ENCODE measurements at places on chromosomes 5 and 9. TPM values are rescaled to one million over a fixed set of nuclear protein-coding genes. Genes with fewer than 3 reads are reported as not detected.

Gene LURAP1L
- polyA plus RNA-seq, result 23.1 TPM

Gene BARX1
- polyA plus RNA-seq, result 0.40 TPM

Gene PRSS3
- polyA plus RNA-seq, result 2.1 TPM

Gene MYMK
- polyA plus RNA-seq, result 0.09 TPM

Gene TSSK1B
- 0.10 TPM for polyA plus RNA-seq

Gene GABRG2
- polyA plus RNA-seq, result 0.06 TPM

DNA sequence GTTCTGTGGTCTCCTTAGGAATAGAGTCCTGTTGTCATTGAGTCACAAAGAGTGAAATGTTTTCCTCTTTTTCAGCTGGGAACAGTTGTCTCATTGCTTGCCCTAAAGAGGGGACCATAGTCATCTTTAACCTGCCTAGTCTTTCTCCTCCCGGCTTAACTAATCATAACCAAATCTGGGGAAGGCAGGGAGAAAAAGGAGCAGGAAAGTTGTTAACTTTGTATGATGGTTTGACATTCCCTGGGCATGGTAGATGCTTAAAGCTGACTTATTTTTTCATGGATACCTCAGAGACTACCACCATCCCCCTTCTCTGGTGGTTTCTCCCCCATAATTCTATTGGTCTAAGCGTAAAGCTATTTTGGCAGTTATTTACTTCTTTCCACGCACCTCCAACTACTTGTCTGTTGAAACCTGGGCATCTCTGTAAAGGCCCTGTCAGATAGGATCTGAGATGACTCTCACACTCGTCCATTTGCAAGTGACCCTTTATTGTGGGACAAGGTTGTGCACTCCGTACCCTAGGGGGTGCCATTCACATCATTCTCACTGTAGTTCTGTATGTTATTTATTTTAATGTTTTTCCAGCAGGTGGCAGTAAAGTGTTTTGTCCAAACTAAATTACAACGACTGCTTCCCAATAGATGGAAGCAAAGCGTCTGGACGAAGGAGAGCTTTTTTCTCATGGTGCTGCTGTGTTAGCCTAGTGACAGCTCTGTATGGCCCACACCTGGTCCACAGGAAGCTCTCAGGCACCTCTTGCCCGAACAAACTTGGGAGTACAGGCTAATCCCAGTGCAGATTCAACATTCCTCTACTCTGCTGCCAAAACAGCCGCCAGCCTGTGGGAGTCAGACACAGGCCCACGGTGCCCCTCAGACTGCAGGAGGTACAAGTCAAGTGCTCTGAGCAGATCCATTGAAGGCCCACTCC, 3.0 kb upstream of the FAM13B start:
- peak; percentile 68 for DNase-seq

GRCh38 chr9:75911390-75911789, 20.9 kb downstream of the PCSK5 start:
- DNase-seq, result no peak

DNA sequence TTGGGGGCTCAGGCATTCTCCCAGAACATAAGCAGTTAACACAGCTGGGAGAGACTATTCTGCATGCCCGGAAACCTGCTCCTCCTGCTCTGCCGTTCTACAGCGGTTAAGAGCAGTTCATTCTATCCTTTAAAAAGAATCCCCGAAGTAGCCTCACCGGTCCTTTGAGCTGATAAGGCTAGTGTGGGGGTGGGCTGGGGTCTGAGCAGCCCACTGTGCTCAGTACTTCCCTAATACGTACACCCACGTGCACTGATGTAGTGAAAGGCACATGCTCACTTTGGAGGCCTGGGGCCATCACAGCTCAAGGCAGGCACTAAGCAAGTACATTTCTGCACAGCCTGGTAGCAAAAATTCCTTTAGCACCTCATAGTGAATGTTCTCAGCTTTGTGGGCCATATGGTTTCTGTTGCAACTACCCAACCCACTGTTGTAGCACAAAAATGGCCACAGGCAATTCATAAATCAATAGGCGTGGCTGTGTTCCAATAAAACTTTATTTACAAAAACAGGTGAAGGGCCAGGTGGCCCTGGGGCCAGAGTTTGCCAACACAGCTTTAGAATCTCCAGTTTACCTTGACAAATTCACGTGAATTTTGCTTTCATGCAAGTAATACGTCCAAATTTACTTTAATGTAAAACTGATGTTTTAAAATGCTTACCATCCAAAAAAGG, 136.4 kb downstream of the ZNF354C start:
- no peak for DNase-seq

DNA sequence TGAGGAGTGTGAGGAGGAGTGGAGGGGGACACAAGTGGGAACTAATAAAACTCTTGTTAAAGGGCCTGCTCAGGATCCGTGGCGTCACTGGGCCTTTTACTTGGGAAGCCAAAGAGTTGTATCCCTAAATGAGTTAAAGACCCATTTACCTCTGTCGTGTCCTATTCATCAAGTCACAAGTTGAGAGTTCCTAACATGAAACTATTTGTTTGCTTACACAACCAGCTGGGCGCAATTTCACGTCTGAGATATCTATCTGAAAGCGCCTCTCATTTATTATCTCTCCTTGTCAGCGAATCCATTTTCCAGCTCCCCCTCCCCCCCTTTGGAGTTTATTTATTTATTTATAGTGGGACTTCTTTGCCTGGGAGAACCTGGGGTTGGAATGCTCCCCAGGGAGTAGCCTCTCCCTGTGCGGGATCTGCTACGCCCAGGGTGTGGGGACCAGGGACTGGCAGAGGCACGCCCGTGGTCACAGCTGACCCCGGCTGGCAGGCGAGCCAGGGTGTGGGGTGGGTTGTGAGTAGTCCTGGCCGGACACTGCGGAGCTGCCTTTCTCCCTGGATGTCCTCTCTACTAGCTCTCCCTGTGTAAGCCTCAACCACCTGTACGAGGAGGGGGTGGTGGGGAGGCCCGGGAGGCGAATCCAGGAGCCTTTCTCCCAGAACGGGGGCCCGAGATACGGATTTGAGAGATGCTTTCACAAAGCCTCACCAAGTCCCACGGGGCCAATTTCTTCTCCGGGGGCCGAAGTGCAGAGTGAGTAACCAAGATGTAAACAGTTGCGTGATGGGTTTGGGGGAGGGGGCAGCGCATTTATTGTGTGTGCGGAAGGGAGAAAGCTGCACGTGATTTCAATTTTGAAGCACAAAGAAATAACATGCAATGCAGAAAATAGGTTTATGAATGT, 15.3 kb downstream of the NR2F1 start:
- no peak for DNase-seq

- DNase-seq, result no peak
Measured at GRCh38 chr5:159273923-159274322, 10.8 kb downstream of the UBLCP1 start.

All from right renal pelvis (tissue), 4 donors.